COR-L47 (cell line): ENCODE measurements at places on chromosomes 6 and 20.

- DNase-seq, result no peak
Measured at GRCh38 chr6:87196275-87196842, 41.0 kb downstream of the ZNF292 start.

DNA sequence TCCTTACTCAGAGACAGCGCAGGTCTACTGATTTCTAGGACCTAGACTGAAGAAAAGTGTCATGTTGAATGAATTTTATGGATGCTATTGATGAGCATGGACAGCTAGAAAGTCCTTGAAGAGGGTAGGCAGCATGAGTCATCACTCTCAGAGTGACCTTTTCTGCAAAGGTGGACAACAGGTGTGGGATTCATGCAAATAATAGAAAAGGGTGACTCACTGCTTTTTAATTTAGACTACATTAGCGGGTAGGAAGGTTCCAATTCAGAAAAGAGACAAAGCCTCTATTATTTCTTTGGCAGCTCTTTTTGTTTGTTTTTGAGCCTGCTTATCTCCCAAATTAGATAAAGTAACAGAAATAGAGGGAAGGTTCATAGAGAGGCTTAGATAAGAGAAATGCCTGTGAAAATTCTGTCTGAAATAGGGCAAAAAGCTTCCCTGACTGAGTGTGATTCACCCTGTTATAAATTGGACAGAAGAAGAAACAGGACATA is 191.4 kb downstream of the TENT5A start:
- DNase-seq, result peak; percentile 57

DNA sequence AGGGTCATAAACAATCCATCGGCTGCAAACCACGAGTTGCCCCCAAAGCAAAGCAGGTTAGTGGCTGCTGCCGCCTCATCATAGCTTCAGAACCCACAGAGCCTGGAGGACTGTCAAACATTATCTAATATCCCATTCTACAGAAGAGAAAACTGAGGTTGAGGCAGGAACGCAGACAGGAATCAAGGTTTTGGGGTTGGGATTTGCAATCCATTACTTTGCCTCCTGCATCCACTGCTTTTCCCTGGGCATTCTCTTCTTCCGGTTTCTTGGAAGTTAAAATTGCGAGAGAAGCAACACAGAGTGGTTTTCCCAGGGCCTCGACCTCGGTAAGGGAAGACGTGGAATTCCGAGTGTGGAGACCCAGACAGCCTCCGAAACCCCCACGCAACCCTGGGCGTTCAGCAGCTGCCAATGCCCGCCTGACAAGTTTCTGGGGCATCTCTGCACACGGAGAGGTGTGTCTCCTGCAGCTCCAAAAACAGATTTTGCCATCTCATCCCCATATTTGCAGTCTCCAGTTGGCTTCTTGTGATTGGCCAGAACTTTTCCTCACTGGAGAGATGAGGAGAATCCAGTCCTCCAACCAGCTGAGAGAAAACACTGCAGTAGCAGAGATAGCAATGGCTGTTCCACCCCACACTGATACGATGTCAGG is 45.5 kb upstream of the SNAP25 start:
- DNase-seq, result no peak

- DNase-seq, result no peak
Measured at GRCh38 chr6:134282816-134283215, 35.1 kb downstream of the SGK1 start.

- no peak for DNase-seq
Measured at GRCh38 chr6:40899684-40900155, 139.3 kb downstream of the UNC5CL start.
